CD4-positive, alpha-beta T cell treated with Interleukin-15 for 4 hours (primary cell): ENCODE measurements at places on chromosomes 1 and 21.

GRCh38 chr1:79604490-79605198 lies 598.1 kb upstream of the ADGRL4 start:
- no peak for DNase-seq

DNA sequence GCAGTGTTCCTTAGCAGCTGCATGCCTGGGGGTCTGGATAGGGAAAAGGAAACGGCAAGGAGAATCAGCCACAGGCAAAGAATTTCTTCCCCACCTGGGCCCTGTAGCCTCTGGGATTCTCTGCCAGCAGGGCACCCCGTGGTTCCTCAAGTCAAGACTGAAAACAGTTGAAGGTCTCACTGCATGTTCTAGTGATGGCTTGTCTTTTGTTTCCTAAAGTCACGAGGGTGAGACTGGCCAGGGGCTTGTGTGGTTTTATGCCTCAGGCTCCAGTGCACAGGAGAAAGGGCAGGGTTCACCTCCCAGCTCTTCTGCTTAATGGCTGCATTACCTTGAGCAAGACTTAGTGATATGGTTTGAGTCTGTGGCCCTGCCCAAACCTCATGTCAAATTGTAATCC lies 53.2 kb upstream of the B3GALT5 start:
- no peak for DNase-seq

DNA sequence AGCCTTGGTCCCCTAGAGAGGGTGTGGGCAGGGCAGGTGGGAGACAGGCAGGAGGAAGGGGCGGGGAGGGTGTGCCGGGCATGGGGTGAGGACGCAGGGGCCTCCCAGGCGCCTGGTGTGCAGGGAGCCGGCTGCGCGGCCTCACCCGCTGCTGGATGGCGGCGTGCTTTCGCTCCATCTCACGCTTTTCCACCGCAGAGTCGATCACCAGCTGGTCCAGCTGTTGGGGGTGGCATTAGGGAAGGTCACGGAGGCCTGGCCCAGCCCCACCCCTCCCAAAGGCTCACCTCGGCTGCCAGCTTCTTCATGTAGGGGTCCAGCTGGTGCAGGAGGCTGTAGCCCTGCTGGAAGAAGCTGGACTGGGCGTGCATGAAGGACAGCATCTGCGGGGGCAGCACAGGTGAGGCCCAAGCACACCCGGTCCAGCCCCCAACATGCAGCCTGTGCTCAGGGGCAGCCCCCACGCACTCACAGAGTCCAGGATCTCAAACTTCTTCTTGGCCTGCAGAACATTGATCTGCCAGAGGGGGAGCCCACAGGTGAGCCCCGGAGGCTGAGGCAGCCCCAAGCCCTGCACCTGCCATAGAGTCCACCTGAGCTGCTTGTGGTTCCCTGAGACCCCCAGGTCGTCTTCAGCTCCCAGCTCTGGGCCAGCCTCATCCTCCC lies 7.9 kb downstream of the ACAP3 start:
- DNase-seq: no peak

DNA sequence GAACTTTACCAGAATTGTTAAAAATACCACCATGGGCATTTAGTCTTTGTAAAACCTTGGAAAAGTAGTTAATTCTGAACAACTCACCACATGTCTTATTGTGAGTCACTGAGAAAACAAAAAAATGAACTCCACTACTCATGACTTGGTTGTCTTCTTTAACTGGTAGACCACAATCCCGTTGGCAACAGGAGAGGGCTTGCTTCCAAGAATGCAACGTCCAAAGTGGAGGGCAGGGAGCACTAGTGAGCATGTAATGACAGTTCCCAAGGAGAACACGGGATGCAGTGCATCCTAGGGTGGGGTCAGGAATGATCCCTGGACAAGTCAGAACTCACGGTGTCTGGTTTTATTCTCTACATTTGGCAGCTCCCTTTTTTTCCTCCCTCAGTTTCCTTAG lies 15.2 kb upstream of the HMCN1 start:
- no peak for DNase-seq

- no peak for DNase-seq
These were observed 348.8 kb downstream of the RYR2 start for GRCh38 chr1:237390823-237391222.

- no peak for DNase-seq
These were observed 62.5 kb downstream of the NDUFS5 start for GRCh38 chr1:39088658-39089057.

GRCh38 chr21:15279482-15279881 lies 214.7 kb upstream of the NRIP1 start:
- DNase-seq: no peak
